ENCODE measurements at places on chromosomes 7 and 10.

DNA sequence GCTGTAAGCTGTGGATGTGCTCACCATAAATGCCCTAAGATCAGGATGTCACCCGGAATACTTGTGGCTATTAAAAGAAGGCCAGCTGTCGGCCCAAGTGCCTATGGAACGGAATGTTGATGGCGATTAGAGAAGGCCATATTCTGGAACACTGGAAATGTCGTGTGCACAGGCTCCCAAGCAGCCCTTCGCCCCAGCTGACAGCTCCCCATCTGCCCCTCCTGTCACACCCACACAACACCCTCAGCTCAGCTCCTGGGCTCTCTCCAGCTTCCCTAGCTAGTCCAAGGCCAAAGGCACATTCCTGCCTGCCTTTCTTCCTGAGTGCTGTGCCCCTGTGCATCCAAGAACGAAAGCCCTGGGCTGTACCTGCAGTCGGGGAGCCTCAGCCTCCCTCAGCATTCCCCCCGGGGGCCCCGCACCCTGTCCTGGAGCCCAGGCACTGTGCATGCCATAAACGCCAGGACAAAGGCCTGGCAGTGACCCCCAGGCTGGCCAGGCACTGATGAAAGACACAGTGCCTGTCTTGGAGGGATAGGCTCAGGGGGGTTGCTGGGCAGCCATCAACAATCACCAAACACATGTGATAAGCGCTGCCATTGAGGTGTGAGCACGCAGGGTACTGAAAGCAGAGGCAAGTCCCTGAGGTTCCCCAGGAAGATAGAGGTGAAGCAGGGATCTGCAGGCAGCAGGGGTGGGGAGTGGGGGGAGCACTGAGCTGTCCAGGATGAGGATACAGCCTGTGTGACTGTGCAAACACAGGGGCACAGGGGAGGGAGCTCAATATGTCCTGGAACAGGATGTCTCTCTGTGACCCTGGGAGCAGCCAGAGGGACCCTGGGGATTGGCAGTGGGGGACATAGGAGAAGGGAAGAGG, 3.7 kb upstream of the LDB3 start:
- DNase-seq, result no peak

DNA sequence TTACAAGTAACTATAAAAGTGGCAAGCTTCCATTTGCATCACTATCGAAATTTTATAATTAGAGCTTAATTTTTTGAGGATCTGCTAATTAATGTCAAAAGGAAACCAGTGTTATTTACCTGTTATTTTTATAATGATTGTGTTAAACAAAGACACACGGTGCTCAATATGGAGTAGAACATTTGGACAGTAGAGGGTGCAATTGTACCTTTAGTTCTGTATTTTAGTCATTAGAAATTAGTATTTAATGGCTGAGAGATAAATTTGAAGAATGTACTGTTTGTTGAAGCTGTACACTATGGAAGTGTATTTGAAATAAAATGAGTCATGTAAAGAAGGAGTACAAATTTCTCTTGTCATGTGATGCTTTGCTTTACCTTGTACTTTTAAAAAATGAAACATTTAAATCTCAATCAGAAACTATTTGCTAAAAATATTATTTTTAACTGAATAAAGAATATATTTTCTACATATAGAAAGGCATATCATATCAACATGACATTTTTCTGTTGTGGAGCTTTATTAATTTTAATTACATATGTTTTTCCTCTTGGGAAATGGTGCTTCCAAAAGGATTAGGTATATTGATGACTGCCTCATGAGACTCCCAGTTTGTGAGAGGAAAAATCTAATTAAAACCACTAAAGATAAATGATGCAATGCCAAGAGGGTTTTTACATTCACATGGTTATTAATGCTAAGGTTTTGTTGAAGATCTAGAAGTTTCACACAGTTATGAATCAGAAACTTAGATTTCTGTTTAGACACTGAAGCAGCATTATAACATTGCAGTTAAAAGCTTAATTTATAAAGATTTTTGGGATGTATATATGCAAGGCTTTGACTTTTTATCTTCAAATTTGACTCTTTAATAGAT, 10.4 kb upstream of the PRKG1 start:
- no peak for DNase-seq

DNA sequence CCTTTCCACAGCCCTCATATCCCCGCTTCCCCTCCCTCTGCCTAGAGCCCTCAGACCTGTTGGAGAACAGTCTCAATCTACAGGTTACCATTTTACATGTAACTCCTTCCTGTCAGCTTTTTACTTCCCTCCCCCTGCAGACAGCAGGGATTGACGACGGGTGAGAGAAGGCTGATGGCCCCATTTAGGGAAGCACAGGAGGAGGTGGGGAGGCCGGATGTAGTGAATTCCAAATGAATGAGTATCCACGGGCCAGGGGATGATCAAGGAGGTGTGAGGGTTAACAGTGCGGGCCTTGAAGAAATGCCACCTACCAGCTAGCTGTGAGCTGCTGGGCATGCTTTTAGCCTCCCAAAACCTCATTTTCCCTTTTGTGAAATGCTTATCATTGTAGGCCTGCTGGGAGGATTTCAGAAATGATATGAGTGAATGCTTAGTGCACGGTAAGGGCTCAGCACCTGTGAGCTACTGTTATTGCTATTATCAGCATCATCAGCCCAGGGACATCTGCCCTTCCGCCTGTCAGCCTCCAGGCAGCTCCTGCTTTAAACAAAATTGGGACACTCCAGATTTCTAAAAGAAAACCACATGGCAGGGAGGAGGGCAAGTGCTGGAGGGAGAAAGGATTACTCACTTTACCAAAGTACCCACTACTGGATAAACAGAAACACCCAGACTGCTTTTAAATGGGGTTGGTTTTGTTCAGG, 6.5 kb upstream of the NANOS1 start:
- DNase-seq, result no peak

- no peak for DNase-seq
Observed at GRCh38 chr7:118720632-118721031, 496.1 kb downstream of the ANKRD7 start.

GRCh38 chr7:90710466-90710850, 114.3 kb downstream of the CDK14 start:
- no peak for DNase-seq
